NCI-H524 treated with DMSO at 0.1 percent for 48 hours (cell line): ENCODE measurements at places on chromosomes 16 and 17.

DNA sequence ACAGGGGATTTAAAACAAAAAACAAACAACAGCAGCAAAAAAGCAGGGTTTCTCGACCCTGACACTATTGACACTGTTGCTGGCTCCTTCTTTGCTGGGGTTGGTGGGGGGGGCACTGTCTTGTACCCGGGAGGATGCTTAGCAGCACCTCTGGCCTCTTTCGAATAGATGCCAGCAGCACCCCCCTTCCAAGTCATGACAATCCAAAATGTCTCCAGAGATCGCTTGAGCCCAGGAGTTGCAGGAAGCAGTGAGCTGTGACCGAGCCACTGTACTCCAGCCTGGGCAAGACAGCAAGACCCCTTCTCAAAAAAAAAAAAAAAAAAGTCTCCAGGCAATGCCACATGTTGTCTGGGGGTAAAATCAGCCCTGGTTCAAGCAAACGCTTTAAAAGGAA is 20.3 kb downstream of the SERPINF1 start:
- no peak for DNase-seq

DNA sequence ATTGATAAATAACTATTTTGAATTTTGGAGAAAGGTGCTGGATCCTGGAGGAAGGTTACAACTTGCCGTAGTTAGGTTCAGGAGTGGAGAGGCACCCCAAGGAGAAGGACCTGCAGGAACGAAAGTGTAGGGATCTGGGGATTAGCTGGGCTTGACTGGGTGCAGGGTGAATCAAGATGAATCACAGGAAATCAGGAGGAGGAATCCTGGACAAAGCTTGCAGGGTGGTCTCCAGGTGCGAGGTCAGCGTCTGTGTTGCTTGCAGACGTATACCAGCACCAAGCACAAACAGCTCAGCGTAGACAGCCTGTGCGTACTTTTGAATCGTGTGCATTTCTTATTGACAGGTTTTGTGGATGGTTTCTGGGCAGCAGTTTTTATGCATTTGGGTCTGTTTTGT is 144.3 kb downstream of the MSI2 start:
- no peak for DNase-seq

GRCh38 chr17:50059759-50060273 is 3.9 kb downstream of the ITGA3 start:
- no peak for DNase-seq

DNA sequence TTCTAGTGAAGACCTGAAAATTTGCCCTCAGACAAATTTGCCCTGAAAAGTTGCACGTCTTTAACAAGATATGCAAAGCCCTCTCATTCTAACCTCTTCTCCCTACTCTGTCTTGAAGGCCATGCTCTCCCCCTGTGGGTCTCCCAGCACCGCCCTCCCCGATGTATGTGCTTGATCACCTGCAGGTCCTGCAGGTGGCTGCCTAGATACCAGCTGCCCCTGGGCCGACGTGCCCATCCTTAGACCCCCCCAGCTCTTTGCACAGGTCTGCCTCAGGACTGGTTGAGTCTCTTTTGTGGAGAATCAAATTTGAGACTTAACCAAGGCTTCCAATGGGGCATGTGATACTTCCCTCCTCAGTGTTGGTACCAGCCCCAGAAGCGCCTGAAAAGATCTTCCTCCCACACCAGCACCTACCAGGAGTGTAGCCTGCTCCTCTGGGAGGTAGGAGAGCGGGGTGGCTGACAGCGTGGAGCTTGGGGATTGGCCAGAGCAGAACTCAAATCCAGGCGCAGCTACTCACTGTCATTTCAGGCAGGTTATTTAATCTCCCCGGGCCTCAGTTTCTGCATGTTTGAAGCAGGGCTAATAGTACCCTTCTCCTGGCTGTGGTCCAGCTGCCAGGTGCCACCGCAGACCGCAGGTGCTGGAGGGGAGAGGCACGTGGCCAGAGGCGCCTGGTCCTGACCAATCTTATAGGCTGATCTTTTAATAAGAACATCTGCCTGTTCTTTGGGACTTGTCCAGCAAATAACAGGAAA is 4.5 kb upstream of the MRPL38 start:
- no peak for DNase-seq

GRCh38 chr17:36496018-36496789 is 9.7 kb downstream of the ZNHIT3 start:
- DNase-seq = no peak

GRCh38 chr16:27489421-27489820 is 60.3 kb downstream of the GTF3C1 start:
- DNase-seq = no peak

DNA sequence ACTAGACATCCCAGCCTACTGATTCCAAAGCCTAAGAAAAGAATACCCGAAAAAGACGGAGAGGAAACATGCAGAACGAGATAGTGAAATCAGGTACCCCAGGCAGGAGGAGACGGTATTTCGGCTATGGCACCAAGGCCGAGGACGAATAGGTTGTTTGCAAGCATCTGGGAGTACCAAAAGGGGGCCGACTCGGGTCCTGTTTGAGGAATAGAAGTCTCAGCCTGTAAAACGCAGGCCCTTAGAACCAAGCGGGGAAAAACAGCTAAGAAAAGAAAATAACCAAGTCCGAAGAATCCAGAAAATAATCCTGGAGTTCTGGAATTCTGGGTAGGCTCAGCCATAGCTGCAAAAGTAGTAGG is 537 bp downstream of the SLC35B1 start:
- DNase-seq = no peak

- no peak for DNase-seq
Measured at GRCh38 chr17:41442739-41443138, 2.0 kb upstream of the KRT38 start.

- no peak for DNase-seq
Measured at GRCh38 chr16:53518550-53519416, 15.8 kb upstream of the AKTIP start.

DNA sequence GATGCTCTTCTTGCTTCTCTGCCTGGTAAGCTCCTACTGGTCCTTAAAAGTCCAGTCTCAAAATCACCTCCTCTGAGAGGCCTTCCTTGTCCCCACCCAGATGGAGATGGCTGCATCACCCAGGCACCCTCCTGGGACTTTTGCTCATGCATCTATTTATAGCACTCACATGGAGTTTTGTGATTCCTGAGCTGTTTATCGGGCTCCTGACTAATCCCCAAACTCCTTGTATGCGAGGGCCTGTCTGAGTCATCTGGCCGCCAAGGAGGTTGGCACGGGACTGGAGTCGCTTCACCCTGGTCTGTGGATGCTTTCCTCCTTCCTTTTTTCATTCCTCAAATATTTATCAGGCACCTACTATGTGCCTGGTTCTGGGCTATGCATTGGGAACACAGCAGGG is 2.3 kb upstream of the MAP2K3 start:
- DNase-seq = no peak

GRCh38 chr17:29004081-29004692 is 1.6 kb downstream of the SEZ6 start:
- DNase-seq = no peak

DNA sequence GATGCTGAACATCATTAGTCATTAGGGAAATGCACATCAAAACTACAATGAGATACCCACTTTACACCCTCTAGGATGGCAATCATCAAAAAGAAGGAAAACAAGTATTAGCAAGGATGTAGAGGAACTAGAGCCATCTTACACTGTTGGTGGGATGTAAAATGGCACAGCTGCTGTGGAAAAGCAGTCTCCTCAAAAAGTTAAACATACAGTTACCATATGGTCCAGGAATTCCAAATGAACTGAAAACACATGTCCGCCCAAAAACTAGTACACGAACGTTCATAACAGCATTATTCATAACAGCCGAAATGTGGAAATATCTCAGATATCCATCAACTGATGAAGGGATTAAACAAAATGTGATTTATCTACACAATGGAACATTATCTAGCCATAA is 7.0 kb downstream of the FBF1 start:
- no peak for DNase-seq

- DNase-seq = no peak
Measured at GRCh38 chr17:39063681-39064069, 87.8 kb downstream of the PLXDC1 start.

- DNase-seq = no peak
Measured at GRCh38 chr17:28468781-28469180, 4.7 kb upstream of the SLC13A2 start.

- DNase-seq = no peak
Measured at GRCh38 chr17:80008848-80009247, 26.8 kb downstream of the TBC1D16 start.

DNA sequence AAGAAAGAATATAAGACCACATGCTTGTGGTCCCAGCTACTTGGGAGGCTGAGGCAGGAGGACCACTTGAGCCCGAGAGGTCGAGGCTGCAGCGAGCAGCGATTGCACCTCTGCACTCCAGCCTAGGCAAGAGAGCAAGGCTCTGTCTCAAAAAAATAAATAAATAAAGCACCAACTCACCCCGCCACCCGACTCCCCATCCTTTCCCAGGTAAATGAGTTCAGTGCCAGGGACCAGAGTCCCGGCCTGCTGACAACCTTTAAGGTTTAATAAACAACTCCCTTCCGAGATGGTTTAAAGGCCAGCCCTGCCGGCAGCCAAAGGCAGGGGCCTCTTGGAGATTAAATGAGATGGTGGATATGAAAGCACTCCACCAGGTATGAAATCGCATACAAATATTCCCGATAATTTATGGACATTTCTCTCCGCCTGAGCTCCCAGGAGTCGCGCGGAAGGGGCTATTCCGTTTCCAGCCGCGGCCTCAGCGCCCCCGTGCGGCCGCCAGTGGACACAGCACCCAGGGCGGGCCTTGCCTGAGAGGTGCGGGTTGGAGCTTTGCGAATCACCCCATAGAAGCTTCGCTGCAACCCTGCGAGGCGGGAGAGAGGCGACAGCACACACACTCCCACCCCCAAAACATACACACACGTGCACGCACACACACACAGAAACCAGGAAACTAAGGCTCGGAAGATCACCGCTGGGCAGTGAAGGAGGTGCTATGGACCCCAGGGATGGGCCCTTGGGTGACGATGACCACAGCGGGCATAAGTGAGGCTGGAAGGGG is 4.0 kb upstream of the RPL38 start:
- peak; percentile 47 for DNase-seq

DNA sequence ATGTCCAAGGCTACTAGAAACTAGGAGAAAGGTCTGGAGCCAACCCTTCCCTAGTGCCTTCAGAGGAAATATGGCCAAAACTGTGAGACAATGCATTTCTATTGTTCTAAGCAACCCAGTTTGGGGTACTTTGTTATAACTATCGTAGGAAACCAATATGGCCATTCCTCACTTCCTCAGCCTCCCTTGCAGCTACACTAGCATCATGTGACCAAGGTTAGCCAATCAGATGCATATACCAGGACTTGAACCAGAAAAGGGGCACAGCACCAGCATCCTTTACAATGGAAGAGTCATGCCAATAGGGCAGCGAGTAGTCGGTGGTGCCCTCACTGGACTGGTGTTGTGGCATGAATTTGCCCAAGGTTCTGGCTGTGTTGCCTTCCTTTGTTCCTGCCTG is 464.0 kb downstream of the TMEM114 start:
- no peak for DNase-seq

DNA sequence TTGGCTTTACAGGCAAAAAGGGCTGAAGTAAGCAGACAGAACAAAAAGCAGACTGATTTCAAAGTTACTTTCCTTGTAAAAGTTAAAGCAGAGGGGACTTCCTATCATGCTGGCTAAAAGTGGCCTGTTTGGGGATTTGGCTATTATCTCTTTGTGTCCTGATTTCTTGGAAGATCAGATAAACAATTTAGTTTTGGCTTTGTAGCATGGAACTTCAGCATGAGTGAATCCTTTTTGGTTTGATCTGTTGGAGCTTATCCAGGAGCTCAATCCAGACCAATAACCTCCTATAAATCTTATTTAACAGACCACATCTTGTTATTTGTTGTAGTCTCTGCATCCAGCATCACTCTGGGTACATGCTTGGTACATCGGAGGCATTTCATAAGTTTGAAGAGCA is 8.9 kb upstream of the RNF112 start:
- no peak for DNase-seq

GRCh38 chr17:9924735-9925191 is 19.7 kb upstream of the RCVRN start:
- DNase-seq = peak; percentile 69

DNA sequence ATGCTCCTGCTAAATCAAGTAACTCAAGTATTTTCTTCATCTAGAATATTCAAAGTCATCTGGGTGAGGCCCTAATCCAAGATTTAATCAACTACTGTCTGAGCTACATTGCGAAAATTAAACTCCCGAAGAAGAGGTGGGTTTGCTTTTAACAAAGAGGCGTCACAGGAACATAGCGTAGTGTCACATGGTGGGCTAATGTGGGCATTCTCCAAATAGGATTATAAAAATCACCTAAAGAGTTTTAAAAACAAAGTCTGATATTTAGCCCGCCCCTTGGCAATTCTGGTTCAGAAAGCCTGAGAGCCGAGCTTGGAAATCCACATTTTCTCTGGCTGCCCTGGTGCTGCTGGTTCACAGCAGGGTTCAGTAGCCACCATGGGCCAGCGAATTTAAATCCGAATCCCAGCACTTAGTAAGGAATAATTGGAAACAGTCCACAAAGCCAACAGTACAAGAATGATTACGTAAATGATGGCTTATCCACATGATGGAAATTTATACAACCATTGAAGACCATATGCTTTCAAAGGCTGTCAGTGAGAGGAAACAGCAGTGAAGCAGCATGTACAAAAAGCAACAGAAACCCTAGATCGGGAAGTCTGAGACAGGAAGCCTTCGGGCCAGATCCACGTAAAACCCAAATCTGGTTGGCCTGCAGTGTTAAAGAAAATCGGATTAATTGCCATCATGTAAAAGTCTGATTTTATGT is 8.8 kb downstream of the PMM2 start:
- DNase-seq = no peak

DNA sequence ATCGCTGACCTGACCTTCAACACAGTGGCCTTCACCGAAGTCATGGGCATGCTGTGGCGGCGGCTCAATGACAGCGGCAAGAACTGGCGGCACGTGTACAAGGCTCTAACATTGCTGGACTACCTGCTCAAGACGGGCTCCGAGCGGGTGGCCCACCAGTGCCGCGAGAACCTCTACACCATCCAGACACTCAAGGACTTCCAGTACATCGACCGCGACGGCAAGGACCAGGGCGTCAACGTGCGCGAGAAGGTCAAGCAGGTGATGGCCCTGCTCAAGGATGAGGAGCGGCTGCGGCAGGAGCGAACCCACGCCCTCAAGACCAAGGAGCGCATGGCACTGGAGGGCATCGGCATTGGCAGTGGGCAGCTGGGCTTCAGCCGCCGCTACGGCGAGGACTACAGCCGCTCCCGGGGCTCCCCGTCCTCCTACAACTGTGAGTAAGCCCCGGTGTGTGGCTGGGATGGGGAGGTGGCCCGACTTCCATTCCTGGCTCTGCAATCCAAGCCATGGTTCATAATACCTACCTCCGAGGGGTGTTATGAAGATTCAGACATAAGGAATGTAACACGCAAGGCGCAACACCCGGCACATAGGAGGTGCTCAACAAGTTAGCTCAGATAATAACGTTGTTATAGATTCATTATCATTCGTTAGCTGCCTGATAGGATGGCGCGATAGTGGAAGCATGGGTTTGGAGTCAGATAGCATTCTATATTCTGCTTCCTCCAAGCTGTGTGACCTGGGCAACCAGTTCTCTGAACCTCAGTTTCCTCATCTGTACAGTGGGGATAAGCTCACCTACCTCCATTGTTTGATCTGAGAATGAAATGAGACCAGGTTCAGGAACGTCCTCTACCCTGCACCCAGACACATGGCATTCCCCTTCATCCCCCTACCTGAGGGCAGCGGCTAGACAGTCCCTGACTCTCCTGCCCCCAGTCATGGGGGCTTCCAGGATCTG is 4.4 kb downstream of the EPN3 start:
- DNase-seq = no peak

- DNase-seq = no peak
Measured at GRCh38 chr17:6780886-6781285, 4.9 kb downstream of the FBXO39 start.
